Stimulated activated CD8-positive, alpha-beta memory T cell treated with anti-CD3 and anti-CD28 coated beads, Interleukin-4, amount 100 ng/mL, for 4 hours (primary cell): ENCODE measurements at places on chromosomes 1 and 21.

GRCh38 chr1:204145033-204145504 is 6.8 kb downstream of the ETNK2 start:
- no peak for DNase-seq

GRCh38 chr1:206103979-206104378 is 13.2 kb downstream of the AVPR1B start:
- no peak for DNase-seq

GRCh38 chr21:45055861-45056260 is 18.5 kb upstream of the ADARB1 start:
- DNase-seq: no peak

GRCh38 chr1:172885411-172885810 is 165.3 kb downstream of the TNFSF18 start:
- no peak for DNase-seq

GRCh38 chr1:244214009-244214967 is 163.2 kb downstream of the ZBTB18 start:
- no peak for DNase-seq
